Stimulated activated CD8-positive, alpha-beta memory T cell treated with anti-CD3 and anti-CD28 coated beads, Interleukin-7, amount 100 ng/mL, for 48 hours (primary cell): ENCODE measurements at places on chromosomes 12 and 14.
A peak's percentile ranks its signal among the peaks of the same experiment; 100 is the strongest.

GRCh38 chr12:30959110-30959710, 32.7 kb downstream of the TSPAN11 start:
- no peak for DNase-seq

- DNase-seq: no peak
These were observed 160.8 kb upstream of the BMP4 start for GRCh38 chr14:54117396-54117795.

GRCh38 chr14:25118671-25119070, 68.7 kb upstream of the STXBP6 start:
- no peak for DNase-seq

DNA sequence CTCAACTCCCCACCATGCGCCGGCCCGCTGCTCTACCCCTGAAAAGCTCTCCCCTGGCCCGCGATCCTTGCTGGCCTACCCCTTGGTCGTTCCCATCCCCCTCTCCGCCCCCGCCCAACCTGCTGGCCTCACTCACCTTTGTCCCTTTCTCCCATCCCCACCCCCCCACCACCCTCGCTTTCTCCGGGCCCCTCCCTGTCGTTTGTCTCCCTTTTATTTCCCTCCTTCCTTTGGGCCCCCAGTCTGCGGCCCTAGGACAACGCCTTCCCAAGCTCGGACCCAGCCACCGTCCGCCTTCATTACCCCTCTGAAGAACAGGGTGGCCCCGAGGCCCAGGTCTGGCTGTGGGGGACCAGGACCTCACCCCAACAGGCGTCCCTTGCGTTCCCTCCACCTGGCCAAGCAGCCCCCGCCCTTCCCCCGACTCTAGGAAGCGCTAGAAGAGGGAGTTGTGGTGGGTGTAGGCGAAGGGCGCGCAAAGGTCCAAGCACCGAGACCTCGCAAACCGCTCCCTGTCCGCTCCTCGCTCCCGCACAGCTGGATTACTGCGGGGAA, 6.9 kb upstream of the SLC7A7 start:
- DNase-seq: no peak

- DNase-seq: no peak
These were observed 44.0 kb downstream of the KLRG1 start for GRCh38 chr12:9033265-9033887.

GRCh38 chr12:11576104-11576503, 73.4 kb upstream of the ETV6 start:
- no peak for DNase-seq

- no peak for DNase-seq
These were observed 878.5 kb downstream of the BCL11B start for GRCh38 chr14:98393527-98393926.

DNA sequence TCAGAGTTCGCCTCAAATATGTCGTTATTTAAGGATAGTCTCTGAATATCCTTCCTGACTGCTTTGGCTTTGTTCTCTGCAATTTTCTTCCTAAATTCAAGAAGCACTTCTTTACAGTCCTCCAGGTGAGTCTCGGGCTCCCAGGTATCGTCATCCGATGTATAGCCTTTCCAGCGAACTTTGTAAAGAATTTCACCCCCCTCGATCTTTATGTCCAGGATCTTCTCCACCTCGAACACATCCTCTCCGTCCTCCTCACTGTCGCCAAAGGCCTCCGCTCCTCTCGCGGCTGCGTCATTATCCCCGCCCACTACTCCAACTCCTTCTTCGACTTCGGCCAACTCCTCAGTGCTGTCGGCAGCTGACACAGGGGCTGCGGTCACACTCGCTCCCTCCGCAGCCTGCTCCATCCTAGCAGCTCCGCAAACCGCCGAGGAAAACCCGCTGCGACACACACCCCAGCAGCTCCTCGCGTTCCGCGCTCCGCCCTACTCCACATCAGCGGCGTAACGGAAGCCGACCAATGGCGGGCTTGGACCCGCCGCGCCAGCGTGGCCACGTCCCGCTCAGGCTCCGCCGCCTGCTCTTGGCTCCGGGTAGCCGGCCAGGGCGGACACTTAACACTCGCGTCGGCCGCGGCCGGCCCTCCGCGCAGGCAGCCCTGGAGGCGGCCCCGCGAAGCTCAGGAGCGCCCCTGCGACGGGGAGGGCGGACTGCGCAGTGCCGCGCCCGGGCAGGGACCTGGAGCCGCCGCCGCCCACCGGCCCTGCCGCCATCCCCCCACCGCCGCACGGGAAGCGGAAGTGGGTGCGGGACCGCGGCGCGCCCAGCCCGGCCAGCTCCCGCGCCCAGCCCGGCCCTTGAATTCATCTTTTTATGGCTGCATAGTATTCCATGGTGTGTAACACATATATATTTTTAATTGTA, 4.1 kb downstream of the CD163L1 start:
- DNase-seq: peak; percentile 7

DNA sequence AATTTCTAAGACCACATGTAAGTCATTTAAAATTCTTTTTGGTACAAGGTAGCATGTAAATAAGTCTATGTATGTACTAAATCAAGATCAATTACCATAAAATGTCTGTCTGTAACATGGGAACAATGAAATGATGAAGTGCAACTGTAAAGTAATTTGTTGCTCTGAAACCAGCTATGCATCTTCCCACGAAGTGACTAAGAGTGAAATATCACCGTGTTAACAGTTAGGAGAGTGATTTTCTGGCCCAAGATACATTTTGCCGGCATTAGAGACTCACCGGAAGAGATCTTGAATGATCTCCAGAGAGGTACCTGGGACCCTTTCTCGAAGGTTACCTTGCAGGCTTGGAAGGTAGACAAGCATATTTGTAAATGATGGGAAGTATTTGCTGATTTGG, 105.8 kb downstream of the SAMD4A start:
- DNase-seq: no peak

GRCh38 chr14:75551021-75551420, 27.4 kb upstream of the FLVCR2 start:
- DNase-seq: no peak

- no peak for DNase-seq
These were observed 42.0 kb downstream of the GLIPR1L2 start for GRCh38 chr12:75432924-75433323.

DNA sequence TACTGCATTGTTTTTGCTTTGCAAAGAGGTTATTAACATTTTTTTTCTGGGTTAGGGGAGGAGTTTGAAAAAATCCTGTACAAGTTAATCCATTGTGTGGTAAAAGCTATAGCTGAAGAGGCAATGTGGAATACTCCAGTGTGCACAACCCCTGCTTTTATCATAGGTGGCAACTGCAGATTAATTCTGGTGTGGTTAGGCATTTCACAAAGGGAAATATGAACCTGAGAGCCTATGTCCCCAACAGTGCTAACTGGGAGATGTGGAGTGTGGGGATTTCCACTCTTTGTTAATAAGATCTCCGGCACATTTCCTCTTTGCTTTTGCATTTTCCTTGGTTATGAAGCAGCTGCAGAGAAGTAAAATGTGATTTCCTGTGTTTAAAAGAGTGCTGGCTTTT, 33.6 kb downstream of the PRORP start:
- DNase-seq: no peak

- DNase-seq: no peak
These were observed 42.3 kb upstream of the MDM1 start for GRCh38 chr12:68374307-68374982.

GRCh38 chr14:99995700-99996356, 69.4 kb upstream of the EVL start:
- DNase-seq: no peak

- no peak for DNase-seq
These were observed 56.4 kb upstream of the LTA4H start for GRCh38 chr12:96091833-96092232.

DNA sequence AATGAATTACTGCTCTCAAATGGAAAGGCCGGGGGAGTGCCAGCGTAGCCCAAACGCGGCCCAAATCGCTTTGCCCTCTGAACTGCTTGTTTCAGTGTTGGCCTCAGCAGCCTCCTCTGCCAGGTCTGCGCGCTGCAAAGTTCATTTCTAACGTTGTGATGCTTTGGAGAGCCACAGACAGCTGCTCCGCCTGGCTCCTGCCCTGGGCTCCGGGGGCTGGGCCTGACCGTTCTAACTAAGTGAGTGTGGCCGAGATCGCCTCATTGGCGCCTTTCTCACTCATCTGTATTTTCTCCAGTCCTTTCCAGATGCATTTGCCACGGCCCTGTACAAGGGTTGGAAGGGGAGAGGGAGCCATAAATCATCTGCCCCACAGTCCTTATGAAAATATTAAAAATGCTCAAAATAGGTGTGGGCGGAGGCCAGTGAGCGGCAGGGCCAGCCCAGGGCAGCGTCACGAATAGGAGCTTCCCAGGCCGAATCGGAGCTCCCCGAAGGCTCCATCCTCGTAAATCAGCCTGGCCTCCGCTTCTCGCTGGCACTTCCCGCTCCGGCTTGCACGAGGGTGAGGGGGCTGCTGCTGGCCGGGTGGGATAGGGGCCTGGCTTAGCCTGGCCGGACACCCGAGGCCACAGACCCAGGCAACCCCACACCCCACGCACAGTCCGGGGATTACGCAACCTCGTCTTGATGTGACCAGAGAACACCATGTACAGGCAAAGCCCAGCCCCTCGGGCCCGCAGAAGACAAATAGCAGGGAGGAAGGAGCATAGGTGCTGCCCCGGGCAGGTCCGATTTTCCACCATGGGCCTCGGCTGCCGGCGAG, 196.6 kb upstream of the DIO3 start:
- DNase-seq: no peak

DNA sequence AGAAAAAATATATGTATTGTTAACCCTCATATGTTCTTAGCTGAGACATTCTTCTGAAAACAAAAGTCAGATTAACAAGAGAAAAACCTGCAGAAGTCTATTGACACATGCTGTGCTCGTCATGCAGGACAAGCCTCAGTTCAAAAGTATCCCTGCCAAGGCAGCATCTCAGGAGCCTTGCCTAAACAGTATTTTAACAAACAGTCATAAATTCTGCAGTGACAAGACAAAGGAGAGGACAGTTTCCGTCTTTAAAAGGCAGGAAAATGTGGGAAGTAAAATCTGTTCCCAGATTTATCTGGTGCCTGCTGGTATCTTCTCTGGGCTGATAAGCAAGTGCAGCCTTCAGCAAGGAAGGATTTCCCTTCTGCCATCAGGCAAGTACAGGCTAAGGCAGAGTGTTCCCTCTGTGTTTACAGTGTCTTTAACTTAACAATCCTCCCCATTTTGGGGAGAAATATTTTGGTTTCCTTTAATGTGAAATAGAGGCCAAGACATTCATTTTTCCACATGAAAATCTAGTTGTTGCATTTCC, 480.2 kb upstream of the CCDC196 start:
- no peak for DNase-seq

GRCh38 chr12:53227836-53228235, 4.2 kb downstream of the RARG start:
- no peak for DNase-seq

DNA sequence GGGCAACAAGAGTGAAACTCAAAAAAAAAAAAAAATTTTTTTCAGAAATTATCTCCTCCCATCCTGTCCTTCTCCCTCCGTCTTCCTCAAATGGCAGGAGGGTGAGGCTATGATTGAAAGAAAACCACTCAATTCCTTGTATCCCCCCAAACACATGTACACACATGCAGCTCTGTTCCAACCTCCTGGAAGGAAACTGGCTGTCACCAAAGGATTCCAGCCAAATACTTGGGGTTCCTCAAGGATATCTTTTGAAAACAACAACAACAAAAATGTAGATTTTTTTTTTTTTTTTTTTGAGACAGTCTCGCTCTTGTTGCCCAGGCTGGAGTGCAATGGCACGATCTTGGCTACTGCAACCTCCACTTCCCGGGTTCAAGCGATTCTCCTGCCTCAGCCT, 46.8 kb upstream of the VASH1 start:
- no peak for DNase-seq
